Body of pancreas (tissue), 4 donors: ENCODE measurements at places on chromosomes 7 and 10. TPM values are rescaled to one million over a fixed set of nuclear protein-coding genes. Genes with fewer than 3 reads are reported as not detected.

GRCh38 chr7:112995059-112995824 lies 91.4 kb downstream of the GPR85 start:
- H3K4me3 ChIP-seq, result no peak overlapping the region
- no peak overlapping the region for H3K27ac ChIP-seq
- no peak for DNase-seq
- no peaks in the 10 kb centered on the region for H3K27me3 ChIP-seq
- no peaks in the 10 kb centered on the region for H3K4me1 ChIP-seq
- no peaks in the 10 kb centered on the region for H3K36me3 ChIP-seq

DNA sequence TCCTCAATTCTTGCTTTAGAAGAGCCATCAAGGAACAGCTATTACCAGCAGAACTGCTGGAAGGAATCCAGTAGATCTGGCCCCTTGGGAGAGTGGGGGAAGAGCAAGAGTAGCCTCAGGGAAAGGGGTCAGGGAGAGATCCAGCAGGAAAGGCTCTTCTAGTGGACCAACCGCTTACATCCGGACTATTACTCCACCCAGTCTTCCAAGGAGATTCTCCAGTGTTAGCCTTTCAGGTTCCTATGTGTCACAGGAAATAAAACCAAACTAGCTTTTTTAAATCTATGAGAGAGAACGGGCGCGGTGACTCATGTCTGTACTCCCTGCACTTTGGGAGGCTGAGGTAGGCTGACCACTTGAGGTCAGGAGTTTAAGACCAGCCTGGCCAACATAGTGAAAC lies 34.3 kb downstream of the TET1 start:
- peaks cover 5% of the 10 kb centered on the region for H3K4me1 ChIP-seq
- no peaks in the 10 kb centered on the region for H3K27me3 ChIP-seq
- no peak overlapping the region for H3K4me3 ChIP-seq
- peak; percentile 6 for DNase-seq
- no peak overlapping the region for H3K27ac ChIP-seq

GRCh38 chr10:118395947-118396346 lies 53.8 kb upstream of the FAM204A start:
- no peak overlapping the region for H3K4me3 ChIP-seq
- no peak for DNase-seq
- no peaks in the 10 kb centered on the region for H3K4me1 ChIP-seq
- no peaks in the 10 kb centered on the region for H3K27me3 ChIP-seq
- no peak overlapping the region for H3K27ac ChIP-seq
- H3K36me3 ChIP-seq, result no peaks in the 10 kb centered on the region

TMEM213 gene
- not detected for total RNA-seq

GRCh38 chr10:36468620-36469019 lies 656.8 kb upstream of the ANKRD30A start:
- no peak overlapping the region for H3K27ac ChIP-seq
- H3K36me3 ChIP-seq, result no peaks in the 10 kb centered on the region
- H3K27me3 ChIP-seq, result no peaks in the 10 kb centered on the region
- H3K4me3 ChIP-seq, result no peak overlapping the region
- H3K4me1 ChIP-seq, result no peaks in the 10 kb centered on the region

IPMK gene
- 3.1 TPM for total RNA-seq

- H3K4me3 ChIP-seq, result no peak overlapping the region
- peak; percentile 20 for DNase-seq
- no peaks in the 10 kb centered on the region for H3K27me3 ChIP-seq
- H3K36me3 ChIP-seq, result no peaks in the 10 kb centered on the region
- peaks cover 17% of the 10 kb centered on the region for H3K4me1 ChIP-seq
Observed at GRCh38 chr10:17737027-17737965, 14.7 kb upstream of the TMEM236 start.

DNA sequence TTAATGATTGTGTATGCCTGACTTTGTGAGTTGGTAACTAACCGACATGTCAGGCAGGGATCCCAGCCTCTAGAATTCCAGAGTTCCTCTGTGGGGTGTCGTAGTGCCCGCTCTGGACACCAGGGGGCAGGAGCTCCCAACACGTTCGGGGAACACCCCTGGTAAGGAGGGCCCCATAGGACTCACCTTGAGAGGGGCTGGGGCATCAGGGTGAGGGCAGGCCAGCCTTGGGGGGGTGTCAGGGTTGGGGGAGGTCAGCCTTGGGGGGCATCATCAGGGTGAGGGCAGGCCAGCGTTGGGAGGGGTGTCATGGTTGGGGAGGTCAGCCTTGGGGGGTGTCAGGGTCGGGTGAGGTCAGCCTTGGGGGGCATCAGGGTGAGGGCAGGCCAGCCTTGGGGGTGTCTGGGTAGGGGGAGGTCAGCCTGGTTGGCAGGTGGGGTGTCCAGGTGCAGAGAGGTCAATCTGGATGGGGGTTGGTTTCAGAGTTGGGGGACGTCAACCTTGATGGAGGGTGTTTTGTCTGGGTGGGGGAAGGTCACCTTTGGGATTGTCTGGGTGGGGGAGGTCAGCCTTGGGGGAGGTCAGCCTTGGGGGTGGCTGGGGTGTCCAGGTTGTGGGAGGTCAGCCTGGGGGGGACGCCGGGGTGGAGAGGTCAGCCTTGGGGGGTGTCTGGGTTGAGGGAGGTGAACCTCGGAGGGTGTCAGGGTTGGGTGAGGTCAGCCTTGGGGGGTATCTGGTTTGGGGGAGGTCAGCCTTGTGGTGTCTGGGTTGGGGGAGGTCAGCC lies 45.6 kb upstream of the SUN1 start:
- no peaks in the 10 kb centered on the region for H3K27me3 ChIP-seq
- no peak overlapping the region for H3K4me3 ChIP-seq
- DNase-seq, result peak; percentile 69
- no peaks in the 10 kb centered on the region for H3K4me1 ChIP-seq
